Neural crest cell (in vitro differentiated cells): ENCODE measurements at places on chromosomes 3 and 15. TPM values are rescaled to one million over a fixed set of nuclear protein-coding genes. Genes with fewer than 3 reads are reported as not detected.

CD200 gene
- 66.7 and 67.0 TPM in 2 replicates for total RNA-seq

GPR62 gene
- total RNA-seq: 0.18 and 0.23 TPM in 2 replicates

MST1R gene
- total RNA-seq: 1.4 and 2.6 TPM in 2 replicates

NEIL1 gene
- total RNA-seq: 18.4 and 20.4 TPM in 2 replicates

SUCLG2 gene
- total RNA-seq: 36.4 and 39.3 TPM in 2 replicates

GCSAM gene
- not detected in 2 replicates for total RNA-seq

NAA80 gene
- total RNA-seq: 9.7 and 10.7 TPM in 2 replicates

RETNLB gene
- not detected in 2 replicates for total RNA-seq

- no peaks in the 10 kb centered on the region for H3K27me3 ChIP-seq
- no peaks in the 10 kb centered on the region for H3K36me3 ChIP-seq
- H3K27ac ChIP-seq: no peak overlapping the region
- H3K4me3 ChIP-seq: no peak overlapping the region
- no peaks in the 10 kb centered on the region for H3K4me1 ChIP-seq
Measured at GRCh38 chr3:95084738-95085137, 1021.9 kb downstream of the NSUN3 start.

- H3K27ac ChIP-seq: no peak overlapping the region
- H3K4me1 ChIP-seq: no peaks in the 10 kb centered on the region
- no peaks in the 10 kb centered on the region for H3K27me3 ChIP-seq
- peaks cover 2% of the 10 kb centered on the region for H3K36me3 ChIP-seq
- DNase-seq: no peak
Measured at GRCh38 chr15:49908236-49908932, 210.6 kb downstream of the ATP8B4 start.

- no peaks in the 10 kb centered on the region for H3K36me3 ChIP-seq
- no peaks in the 10 kb centered on the region for H3K4me1 ChIP-seq
- H3K4me3 ChIP-seq: no peak overlapping the region
- no peak overlapping the region for H3K27ac ChIP-seq
- DNase-seq: no peak
Measured at GRCh38 chr15:35583863-35584528, 38.0 kb upstream of the DPH6 start.

GRCh38 chr3:112815981-112816380, 30.7 kb downstream of the CD200R1L start:
- H3K27ac ChIP-seq: no peak overlapping the region
- H3K4me3 ChIP-seq: no peak overlapping the region
- DNase-seq: no peak
- H3K27me3 ChIP-seq: no peaks in the 10 kb centered on the region
- no peaks in the 10 kb centered on the region for H3K4me1 ChIP-seq

DNA sequence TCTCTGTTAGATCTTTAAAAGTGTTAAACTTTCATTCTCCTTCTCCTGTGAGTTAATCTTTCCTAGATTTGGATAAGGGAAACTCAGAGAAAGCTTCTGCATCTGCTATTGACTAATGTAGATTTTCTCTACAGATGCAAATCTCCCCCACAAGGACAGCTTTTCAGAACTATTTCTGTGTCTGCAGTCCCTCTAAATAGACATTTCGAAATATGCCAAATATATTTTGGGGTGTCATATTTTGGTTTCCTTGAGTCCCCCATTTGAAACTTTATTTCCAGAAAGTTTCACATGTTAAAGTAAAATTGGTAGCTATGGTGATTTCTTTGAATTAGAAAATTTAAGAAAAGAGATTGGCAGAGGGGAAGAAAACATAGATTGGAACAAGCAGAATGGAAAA, 852.3 kb upstream of the ALCAM start:
- H3K27ac ChIP-seq: no peak overlapping the region
- H3K4me3 ChIP-seq: no peak overlapping the region
- DNase-seq: no peak
- H3K27me3 ChIP-seq: no peaks in the 10 kb centered on the region
- H3K4me1 ChIP-seq: no peaks in the 10 kb centered on the region
- H3K36me3 ChIP-seq: no peaks in the 10 kb centered on the region

DNA sequence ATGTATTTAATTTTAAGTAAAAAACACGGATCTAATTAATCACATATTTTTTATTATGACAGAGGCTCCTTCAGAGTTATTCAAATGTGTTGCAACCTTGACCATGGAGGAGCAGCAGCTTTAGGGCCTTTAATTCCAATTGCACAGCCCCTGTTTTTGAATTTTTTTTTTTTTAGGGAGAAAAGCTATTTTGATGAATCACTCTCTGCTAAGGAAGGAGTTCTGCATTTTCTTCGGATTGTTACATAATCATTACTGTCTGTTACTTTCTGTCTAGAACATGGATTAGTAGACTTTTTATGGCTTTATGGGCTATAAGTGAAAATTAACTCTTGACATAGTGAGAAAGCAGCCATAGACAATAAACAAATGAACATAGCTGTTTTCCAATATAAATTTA, 90.8 kb downstream of the MCTP2 start:
- no peaks in the 10 kb centered on the region for H3K27me3 ChIP-seq
- H3K36me3 ChIP-seq: no peaks in the 10 kb centered on the region
- no peak overlapping the region for H3K27ac ChIP-seq
- H3K4me1 ChIP-seq: peaks cover 8% of the 10 kb centered on the region

GRCh38 chr15:88061452-88061851, 195.1 kb downstream of the NTRK3 start:
- DNase-seq: no peak
- H3K4me3 ChIP-seq: no peak overlapping the region
- H3K4me1 ChIP-seq: no peaks in the 10 kb centered on the region
- no peaks in the 10 kb centered on the region for H3K36me3 ChIP-seq
- peaks cover 3% of the 10 kb centered on the region for H3K27me3 ChIP-seq
- no peak overlapping the region for H3K27ac ChIP-seq

GRCh38 chr3:40628984-40629383, 104.2 kb downstream of the ZNF621 start:
- no peak overlapping the region for H3K27ac ChIP-seq
- no peak overlapping the region for H3K4me3 ChIP-seq
- peaks cover 15% of the 10 kb centered on the region for H3K36me3 ChIP-seq
- no peaks in the 10 kb centered on the region for H3K27me3 ChIP-seq
- H3K4me1 ChIP-seq: no peaks in the 10 kb centered on the region
- DNase-seq: no peak

DNA sequence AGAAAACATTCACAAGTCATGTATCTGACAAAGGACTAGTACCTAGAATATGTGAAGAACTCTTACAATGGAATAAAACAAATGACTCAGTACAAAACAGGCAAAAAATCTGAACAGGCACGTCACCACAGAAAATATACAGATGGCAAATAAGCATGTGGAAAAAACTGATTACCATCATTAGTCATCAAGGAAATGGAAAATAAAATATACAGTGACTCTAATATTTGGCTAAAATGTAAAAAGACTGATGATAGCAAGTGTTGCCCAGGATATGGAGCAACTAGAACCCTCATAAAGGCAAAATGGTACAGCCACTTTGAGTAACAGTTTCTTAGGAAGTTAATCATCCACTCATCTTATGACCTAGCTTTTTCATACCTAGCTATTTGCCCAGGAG, 95.8 kb upstream of the ABHD17C start:
- peaks cover 12% of the 10 kb centered on the region for H3K36me3 ChIP-seq
- no peaks in the 10 kb centered on the region for H3K4me1 ChIP-seq
- no peak for DNase-seq
- H3K27me3 ChIP-seq: no peaks in the 10 kb centered on the region
- no peak overlapping the region for H3K27ac ChIP-seq

- H3K27me3 ChIP-seq: no peaks in the 10 kb centered on the region
- no peak overlapping the region for H3K27ac ChIP-seq
- H3K4me1 ChIP-seq: peaks cover 19% of the 10 kb centered on the region
- no peak for DNase-seq
Measured at GRCh38 chr3:55065331-55065730, 137.5 kb upstream of the LRTM1 start.

GRCh38 chr3:60989626-60990441, 261.4 kb downstream of the FHIT start:
- no peaks in the 10 kb centered on the region for H3K27me3 ChIP-seq
- H3K36me3 ChIP-seq: peaks cover 10% of the 10 kb centered on the region
- no peak overlapping the region for H3K4me3 ChIP-seq
- no peak overlapping the region for H3K27ac ChIP-seq

GRCh38 chr15:40242601-40243000, 3.7 kb downstream of the PAK6 start:
- DNase-seq: no peak
- peaks cover 17% of the 10 kb centered on the region for H3K27me3 ChIP-seq
- no peak overlapping the region for H3K27ac ChIP-seq

- H3K4me3 ChIP-seq: no peak overlapping the region
- no peaks in the 10 kb centered on the region for H3K36me3 ChIP-seq
- H3K27me3 ChIP-seq: no peaks in the 10 kb centered on the region
- no peak for DNase-seq
- peaks cover 9% of the 10 kb centered on the region for H3K4me1 ChIP-seq
Measured at GRCh38 chr15:74399511-74400312, 32.3 kb upstream of the CYP11A1 start.

DNA sequence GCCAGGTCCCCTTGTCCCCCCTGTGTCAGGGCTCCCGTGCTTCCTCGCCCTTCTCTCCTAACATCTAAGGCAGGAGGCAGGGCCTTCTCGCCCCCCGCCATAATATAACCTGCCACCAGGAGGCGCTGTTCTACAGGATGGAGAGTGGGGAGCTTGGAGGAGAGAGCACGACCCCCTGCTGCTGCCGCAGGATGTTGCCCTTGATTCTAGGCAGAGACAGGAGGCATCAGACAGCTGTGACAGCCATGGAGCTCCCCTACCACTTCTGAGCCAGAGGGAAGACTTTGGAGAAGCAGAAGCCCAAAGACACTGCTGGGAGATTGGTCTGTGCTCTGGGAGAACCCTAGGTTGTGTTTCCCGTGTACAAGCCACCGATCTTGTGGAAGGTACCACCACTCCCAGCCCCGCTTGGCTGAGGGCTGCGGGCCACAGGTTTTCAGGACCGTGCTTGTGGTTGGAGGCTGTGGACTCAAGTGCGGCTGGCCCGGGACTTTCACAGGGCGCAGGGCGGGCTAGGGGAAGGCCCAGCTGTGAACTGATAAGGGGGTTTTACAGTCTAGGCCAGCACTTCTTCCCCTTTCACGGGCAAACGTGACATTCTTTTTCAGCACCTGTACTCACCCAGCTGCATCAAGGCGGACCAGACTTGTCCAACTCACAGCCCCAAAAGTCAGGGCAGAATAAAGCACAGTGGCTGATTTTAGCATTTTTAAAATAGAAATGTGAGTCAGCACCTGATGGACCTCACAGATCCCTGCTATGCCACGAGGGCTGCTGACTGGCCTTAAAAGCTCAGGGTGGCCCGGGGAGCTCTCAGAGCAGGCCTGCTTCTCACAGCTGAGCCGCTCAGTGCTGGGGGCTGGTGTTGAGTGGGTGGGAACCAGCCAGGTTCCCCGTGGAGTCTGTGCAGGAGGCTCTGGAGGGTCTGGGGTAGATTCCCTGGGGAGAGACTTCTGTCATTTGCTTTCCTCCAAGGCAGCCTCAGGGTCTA, 2.6 kb upstream of the TIGIT start:
- H3K27me3 ChIP-seq: peaks cover 3% of the 10 kb centered on the region
- DNase-seq: peak; percentile 72
- H3K4me1 ChIP-seq: no peaks in the 10 kb centered on the region
- no peak overlapping the region for H3K27ac ChIP-seq
- H3K4me3 ChIP-seq: no peak overlapping the region

GRCh38 chr3:114308377-114308776, 14.5 kb downstream of the TIGIT start:
- no peaks in the 10 kb centered on the region for H3K4me1 ChIP-seq
- no peak overlapping the region for H3K4me3 ChIP-seq
- no peaks in the 10 kb centered on the region for H3K36me3 ChIP-seq
- no peaks in the 10 kb centered on the region for H3K27me3 ChIP-seq
- no peak overlapping the region for H3K27ac ChIP-seq

- H3K4me3 ChIP-seq: no peak overlapping the region
- H3K27me3 ChIP-seq: no peaks in the 10 kb centered on the region
- no peaks in the 10 kb centered on the region for H3K36me3 ChIP-seq
- no peaks in the 10 kb centered on the region for H3K4me1 ChIP-seq
- no peak for DNase-seq
Measured at GRCh38 chr15:93887151-93887550, 344.2 kb upstream of the MCTP2 start.

DNA sequence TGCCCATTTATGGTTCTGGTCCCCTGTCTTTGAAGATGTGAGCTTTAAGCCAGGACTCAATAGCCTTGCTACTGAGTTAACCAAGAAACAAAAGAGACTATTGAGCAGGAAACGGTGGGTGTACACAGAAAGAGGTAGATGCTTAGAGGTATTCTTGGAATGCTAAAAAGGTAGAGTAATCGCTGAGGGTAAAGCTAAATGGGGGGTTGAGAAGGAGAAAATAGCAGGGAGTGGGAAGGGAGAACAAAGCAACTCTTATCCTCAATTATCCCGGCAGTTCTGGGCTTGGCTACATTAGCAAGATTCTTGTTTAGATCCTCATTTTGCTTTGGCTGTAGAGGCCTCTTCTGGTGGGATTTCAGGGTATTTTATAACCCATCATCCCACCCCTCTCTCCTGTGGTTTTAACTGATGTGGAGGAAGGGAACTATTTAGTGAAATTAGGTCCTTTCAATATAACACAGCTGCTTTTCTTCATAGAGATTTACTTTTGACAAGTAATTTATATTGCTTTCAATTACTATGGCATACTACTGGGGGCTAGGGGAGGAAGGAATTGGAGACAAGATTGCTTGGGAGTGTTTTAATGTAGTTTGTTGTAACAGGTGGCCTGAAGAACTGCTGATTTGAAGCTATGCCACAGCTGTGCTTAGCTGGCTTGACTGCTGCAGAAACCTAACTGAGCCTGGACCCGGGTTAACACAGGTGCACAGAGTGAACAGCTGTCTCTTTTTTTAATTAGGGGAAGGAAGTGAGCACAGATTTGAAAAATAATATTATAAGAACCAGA, 234.3 kb upstream of the CCDC54 start:
- no peaks in the 10 kb centered on the region for H3K27me3 ChIP-seq
- H3K27ac ChIP-seq: no peak overlapping the region
- H3K4me1 ChIP-seq: peaks cover 10% of the 10 kb centered on the region
- H3K4me3 ChIP-seq: no peak overlapping the region
- peaks cover 2% of the 10 kb centered on the region for H3K36me3 ChIP-seq
- DNase-seq: no peak

GRCh38 chr3:32240159-32240545, 1.7 kb downstream of the CMTM8 start:
- peaks cover 41% of the 10 kb centered on the region for H3K27me3 ChIP-seq
- no peak overlapping the region for H3K27ac ChIP-seq
- peak; percentile 6 for DNase-seq
- peak overlapping the region; percentile 90 for H3K4me3 ChIP-seq
- peaks cover 20% of the 10 kb centered on the region for H3K4me1 ChIP-seq
- no peaks in the 10 kb centered on the region for H3K36me3 ChIP-seq

DNA sequence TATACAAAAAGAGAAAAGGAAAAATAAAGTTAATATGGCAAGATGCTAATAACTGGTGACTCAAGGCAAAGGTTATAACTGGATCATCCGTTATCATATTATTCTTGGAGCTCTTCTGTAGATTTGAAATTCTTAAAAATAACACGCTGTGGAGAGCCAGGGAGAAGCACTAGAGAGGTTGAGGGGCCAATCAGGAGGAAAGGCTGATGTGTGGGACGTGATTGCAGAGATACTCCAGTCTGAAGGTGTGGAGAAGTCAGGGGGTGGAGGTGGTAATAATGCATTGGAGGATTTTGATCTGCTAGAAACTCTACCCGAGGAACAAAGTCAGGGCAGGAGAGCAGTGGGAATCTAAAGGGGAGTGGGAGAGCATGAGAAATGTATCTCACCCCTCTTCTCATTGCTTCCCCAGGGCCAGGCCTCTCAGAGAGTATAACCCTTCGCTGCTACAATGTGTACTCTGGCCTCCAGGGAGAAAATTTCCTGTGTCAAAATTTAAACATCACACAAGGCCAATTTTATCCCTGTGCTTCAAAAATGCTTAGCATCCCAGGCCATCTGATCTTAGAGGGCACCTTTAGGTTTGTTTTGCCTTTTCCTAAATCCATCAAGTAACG, 211.5 kb upstream of the SEMA6D start:
- H3K27me3 ChIP-seq: no peaks in the 10 kb centered on the region
- no peaks in the 10 kb centered on the region for H3K36me3 ChIP-seq
